ENCODE measurements at places on chromosomes 1 and 21.

DNA sequence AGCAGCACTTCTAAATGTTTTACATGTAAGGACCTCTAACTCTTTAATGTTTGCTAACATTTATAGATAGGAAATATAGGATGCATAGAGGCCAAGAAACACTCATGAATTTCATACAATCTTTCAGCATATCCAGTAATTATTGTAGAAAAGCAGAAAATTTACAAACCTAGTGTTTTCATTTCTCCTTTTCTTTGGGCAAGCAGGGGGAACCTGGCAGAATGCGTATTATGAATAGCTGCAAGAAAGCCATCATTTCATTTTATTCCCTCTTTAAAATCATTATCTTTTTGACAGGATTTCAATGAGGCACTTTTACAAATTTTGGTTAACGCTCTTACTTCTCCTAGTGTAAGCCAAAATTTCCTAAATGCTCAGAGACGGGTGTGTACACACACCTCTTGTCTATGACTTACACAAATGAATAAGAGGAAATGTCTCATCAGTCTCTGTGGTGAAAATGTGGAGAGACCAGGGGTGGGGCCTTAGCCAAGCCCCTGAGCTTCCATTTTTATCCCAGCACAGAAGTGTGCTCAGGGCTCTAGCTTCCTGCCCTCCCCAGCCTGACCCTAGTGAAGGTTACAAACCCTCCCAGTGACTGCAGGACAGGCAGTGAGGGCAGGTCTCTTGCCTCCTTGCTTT lies 91.6 kb downstream of the LRRC8C start:
- no peak for DNase-seq

GRCh38 chr1:201218409-201218808 lies 27.8 kb downstream of the IGFN1 start:
- no peak for DNase-seq

DNA sequence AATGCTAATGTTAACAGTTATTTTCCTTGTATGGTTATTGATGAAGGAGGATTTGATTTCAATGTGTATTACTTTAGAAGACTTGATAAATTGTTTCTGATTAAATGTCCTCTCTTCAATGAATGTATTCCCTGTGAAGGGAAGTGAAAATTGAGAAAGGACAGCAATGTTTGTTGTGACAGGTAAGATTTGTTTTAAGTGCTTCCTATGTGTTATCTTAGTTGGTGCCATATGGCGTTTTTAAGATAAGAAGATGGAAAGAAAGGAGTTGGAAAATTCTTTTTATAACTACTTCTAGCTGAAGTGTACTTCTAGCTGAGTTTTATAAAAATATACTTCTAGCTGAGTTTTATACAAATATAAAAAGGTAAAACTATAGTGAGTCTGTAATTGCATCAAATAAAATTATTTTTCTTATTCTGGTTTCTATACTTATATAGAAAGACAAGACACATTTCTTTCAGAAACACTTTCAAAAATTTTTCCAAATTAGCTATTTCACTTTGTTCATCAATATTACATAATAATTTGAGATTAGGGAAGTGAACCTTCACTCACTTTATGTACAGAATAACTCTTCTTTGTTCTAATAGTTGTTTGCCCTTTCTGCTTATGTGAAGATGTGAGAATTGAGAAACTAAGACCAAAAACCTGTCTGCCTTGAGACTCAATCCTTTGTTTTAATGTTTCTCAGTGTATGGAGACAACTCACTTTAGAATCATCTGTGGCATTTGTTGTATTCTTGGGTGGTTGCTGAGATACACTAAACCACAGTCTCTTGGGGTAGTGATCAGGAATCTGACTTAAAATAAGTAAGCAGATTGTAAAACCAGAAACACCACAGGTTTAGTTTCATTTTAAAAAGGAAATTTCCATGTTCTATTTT lies 382.9 kb upstream of the B3GALT2 start:
- DNase-seq, result no peak

DNA sequence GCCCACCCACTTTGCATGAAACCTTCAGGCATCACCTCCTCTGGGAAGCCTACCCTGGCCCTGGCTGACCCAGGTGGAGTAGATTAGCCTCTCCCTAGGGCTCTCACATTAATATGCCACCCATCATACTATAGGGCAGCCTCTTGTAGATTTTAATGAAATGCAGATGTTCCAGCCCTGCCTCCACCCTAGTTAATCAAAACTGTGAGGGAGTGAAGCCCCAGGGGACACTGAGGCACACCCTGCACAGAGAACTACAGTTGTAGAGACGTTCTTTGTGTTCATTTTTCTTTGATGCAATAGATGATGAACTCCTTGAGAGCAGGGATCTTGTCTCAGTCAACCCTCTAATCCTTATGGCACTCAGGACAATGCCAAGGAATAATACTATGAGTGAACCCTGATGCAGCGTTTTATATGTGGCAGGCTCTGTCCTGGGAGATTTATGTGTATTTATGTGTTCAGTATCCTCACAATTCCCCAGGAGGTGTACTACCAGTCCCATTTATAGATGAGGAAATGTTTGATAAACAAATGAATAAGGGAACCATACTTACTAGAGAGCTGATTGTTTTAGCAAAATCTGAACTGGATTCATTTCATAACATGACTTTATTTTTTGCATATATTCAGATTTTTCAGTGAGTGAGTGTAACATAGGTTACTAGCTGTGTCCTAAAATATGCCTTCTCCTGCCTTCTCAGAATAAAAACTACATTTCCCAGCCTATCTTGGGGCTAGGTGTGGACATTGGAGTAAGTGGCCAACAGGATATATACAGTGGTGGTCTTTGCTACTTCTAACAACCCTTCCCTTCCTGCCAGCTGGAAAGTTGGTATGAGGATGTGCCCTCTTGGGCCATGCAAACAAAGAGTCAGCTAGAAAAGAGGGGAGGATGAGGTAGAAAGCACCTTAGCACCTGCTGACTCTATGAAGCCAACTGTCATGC lies 23.5 kb upstream of the PRELP start:
- no peak for DNase-seq

DNA sequence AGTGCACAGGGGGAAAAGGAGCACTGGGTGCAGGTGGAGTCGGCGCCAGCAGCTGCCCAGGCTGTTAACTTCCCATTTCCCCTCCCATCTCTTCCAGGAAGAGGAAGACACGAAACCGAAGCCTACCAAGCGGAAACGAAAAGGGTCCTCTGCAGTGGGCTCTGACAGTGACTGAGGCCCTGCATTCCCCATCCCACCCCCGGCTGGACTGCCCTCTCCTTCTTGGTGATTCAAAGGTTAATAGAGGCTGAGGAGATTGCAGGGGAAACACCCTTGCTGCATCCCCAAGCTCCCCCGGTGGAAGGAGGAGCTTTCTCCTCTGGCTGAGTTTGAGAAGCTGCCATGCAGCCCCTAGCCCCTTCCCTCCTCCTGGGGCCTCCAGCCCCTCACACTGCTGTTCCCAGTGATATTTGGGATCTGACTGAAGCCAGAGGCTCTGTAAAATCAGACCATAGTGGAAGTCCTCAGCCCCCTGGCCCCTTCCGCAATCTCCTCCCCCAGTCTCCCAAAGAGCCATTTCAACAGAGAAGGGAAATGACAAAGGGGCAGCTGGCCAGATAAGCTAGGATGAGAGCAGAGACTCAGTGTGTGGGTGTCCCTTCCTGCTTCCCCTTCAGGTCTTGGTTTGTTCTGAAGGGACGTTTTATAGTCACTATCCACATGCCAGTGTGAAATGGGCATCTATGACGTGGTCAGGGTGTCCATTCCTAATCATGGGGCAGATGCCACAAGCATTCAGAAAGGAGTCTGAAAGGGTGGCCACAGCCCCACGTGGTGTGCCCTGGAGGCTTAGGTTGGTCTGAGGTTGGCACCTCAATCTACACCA lies 1.9 kb upstream of the SLC27A3 start:
- DNase-seq, result no peak

DNA sequence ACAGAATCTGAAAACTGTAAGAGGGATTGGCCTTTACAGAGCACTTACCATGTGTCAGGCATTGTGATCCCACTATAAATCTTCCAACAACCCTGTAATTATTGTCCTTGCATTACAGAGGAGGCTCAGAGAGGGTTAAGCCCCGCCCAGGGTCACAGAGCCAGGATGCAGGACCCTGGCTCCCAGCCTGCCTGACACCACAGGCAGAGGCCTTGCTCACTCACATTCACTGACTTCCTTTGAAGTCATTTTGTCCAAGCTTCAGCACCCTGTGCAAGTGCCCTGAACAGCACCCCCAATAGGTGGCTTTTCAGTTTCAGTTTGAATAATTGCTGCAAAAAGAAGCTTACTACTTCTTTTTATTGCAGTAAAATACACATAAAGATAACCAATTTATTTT lies 256.8 kb upstream of the NFIA start:
- no peak for DNase-seq

GRCh38 chr1:230211436-230212145 lies 144.6 kb downstream of the GALNT2 start:
- DNase-seq, result no peak

DNA sequence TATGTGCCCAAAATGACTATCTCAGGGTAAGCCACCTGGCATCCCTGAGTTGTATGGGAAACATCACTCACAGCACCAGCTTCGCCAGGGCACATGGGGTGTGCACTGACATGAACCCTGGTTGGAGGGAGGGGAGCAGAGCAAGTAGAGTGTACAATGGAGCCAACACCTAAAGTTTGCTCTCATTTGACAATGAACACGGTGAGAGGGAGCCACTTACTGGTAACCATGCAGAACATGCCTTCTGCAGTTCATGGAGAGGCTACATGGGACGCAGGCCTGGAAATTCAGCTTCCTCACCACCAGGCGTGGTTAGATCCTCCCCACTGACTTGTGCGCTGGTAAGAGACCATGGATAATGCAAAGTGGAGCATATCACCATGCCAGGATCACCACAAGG lies 10.0 kb upstream of the CPLANE2 start:
- no peak for DNase-seq

DNA sequence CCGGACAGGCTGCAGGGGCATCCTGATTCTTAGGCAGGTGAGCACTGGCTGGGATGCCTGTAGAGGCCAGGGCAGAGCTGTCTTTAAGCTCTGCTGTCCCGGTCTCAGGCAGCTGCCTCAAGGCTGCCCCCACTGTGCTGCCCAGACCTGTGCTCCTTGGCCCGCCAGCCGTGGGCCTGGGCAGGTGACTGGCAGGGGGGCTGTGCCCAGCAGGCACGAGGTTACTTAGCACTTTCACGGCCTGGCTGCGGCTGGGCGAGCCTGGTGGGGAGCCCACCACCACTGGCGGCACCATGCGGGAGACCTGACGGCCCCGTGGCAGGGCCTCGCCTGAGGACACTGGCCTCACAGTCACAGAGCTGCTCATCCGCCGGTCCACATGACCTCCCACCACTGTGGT lies 8.2 kb downstream of the CRYBG2 start:
- no peak for DNase-seq

DNA sequence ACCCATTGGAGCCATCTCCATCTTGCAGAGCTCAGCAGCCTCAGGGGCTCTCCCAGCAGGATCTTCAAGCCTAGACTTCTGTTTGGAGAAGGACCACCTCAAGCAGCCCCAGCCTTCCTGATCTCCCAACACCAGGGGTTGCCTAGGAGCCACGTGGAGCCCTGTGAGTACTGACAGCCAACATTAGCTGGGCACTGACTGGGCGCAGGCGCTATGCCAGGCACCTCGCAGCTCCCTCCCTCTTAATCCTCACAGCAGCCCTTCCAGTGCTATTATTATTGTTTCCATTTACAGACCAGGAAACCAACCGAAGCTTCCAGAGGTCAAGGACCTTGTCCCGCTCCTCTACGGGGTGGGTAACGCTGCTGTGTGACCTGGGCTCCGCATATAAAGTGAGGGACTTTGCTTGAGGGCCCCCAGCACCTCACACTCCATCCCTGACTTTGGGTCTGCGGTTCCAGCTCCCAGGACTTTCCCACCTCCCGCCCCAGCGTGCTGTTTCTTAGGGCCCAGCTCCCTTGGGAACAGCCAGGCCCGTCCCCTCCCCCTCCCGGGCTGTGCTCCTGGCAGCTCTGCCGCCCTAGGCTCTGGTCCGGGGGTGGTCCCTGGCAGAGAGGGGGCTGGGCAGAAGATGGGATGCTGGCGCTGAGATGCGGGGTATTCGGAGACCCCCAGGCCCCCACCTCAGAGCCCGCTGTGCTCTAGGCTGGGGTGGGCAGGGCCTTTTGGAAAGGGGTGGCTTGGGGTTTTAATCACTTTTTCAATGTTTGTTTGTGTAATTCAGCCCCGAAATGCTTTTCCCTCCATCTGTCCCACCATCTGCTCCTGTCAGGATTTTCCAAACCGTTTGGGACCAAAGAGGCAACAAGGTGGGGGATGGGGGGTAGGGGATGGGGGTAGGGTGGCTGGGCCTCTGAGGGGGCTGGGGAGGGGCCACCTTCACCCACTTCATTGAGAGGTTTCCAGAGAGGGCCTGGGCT lies 4.1 kb upstream of the HPCA start:
- no peak for DNase-seq

DNA sequence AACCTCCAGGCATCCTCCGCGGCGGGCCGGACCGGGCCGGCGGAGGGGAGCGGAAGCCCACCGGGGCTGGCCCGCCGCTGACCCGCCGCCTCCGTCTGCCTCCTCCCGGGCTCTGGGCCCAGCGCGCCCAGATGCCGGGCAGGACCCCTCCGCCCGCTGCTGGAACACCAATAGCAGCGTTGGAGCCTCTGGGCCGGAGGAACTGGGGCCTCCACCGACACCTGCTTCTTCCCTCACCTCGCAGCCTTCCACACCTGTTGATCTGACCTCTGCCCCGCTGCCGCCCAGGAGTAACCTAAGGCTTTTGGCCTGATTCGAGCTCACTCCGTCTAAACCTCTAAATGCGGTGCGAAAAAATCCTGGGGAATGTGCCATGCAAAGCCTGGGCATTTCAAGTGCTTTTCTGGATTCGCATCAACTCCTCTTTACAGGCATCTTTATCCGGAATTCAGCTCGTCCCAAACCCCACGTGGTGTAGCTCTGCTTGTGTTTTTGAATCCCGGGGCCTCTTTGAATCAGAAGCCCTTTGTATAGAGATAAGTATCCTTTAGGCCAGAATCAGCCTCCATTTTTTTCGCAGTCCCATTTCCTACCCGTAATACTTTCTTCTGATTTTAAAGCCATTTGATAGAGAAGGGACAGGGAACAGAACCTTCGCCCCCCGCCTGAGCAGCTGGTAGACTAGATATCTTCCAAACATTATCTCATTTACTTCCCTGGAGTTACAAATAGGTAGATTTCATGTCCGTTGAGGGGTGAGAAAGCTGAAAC lies 680 bp upstream of the CNN3 start:
- DNase-seq, result peak; percentile 63

DNA sequence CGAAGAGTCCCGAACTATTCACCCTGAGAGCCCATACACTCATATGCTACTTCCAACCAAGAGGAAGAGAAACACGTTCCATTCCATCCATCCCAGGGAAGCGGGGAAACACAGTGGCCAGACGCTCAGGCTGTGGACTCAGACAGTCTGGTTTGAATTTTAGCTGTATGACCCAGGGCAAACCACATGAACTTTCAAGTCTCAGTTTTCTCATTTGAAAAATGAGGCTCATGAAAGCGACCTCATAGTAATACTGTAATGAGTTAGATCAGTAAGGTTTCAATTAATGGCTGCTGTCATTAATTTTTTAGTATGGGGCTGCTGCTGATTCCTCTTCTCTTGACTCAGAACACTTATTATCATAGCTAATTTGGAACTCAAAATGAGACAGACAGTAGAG lies 1.5 kb downstream of the FCRL4 start:
- no peak for DNase-seq

GRCh38 chr21:37455504-37455911 lies 88.9 kb downstream of the DYRK1A start:
- DNase-seq, result no peak

Measured in SHP77 (cell line).